ENCODE measurements at places on chromosomes 16 and 17.

DNA sequence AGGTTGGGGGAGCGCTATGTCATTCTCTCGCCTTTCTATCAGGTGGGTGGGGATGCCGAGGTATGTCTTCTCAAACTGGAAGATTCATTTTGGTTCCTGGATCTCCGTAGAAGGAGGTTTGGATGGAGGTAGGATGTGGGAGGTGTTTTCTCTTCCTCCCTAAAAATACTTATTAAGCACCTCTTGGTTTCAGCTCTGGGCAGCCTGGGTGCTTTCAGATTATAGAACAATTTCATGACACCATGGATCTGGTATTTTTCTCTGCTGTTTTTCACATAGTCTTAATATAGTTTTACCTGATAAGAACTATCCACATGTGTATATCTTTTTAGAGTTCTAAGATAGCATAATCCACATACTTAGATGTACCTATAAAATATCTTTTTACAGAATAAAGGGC lies 92.9 kb downstream of the YPEL2 start:
- DNase-seq, result no peak

GRCh38 chr16:85752511-85753420 lies 1.9 kb upstream of the C16orf74 start:
- DNase-seq, result peak; percentile 71

DNA sequence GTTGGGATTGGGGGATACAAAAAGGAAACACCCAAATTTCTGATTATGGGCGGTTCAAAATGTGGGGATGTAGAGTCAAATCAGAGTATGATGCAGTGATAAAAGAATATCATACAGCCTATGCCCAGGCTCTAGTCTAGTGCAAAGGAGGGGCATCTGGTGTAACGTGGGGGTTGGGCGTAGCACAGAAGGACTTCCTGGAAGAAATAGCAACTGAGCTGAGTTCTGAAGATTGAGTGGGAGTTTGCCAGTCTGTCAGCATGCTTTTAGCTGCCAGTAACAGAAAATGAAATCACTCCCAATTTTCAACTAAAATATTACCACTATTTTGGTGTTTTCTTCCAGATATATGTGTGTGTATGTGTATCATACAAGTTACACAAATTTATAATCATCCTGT lies 196.9 kb downstream of the SPECC1 start:
- DNase-seq, result no peak

DNA sequence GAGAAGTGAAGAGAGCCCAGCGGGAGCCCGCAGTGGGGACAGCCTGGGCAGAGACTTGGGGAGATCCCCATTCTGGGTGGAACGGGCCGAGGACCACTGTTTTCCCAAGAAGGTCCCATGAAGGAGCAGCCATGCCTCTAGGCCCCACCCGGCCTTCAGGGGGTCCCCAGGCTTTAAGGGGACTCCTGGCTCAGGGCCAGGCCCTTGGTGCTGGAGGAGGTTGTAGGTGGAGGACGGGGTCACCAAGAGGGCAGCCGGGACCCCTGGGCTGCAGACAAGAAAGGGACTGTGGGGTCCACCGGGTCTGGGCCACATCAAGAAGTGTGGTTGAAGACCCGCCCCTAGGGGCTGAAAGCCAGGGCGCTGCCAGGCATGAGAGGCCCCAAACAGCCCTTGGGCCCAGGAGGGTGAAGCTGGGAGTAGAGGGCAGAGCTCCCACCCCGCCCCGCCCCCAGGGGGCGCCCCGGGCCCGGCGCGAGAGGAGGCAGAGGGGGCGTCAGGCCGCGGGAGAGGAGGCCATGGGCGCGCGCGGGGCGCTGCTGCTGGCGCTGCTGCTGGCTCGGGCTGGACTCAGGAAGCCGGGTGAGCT lies at the start of gene PRSS21:
TSS of gene PRSS21 (plus strand) at position 487 of the 589 bp plus-strand sequence. CDS start at position 519, 32 bp downstream.
- peak; percentile 68 for DNase-seq
